GM06990 (cell line): ENCODE measurements at places on chromosomes 7 and 10.

- no peak for DNase-seq
These were observed 140.6 kb downstream of the NRP1 start for GRCh38 chr10:33193701-33194521.

DNA sequence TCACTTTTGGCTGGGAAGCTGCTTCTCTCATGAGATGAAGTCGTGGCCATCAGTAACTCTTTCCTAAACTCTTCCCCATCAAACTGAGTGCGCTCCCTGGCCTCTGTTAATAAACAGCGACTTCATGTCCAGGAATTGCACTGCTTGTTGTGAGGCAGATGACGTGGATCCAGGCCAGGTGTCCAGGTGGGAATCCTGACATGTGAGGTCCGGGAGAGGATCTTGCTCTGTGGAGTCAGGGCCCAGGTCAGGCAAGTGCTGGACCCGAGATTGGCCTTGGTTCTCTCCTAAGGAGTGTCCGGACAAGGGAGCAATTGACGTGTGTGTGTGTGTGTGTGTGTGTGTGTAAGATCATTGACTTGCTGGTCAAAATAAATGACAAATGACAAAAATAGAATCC is 362.7 kb downstream of the GLRX3 start:
- DNase-seq: no peak

DNA sequence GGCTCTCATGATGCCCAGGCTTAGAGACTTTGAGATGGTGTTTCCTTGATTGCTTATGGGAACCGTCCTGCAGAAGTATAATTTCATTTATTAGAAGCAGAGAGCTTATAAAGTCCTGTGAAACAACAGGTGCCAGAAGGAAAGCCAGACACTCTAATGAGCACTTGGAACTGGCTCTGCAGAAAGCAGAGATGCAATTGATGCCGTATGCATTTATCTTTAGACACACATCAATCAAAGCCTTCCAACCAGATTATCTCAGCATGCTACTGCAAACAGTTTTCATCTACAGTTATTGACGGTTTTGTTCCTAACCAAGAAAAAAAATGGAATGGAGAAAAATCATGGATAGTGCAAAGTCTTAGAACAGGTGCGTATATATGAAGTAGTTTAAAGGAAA is 371.7 kb upstream of the PRKCQ start:
- no peak for DNase-seq

- DNase-seq: no peak
These were observed 121.7 kb downstream of the C7orf25 start for GRCh38 chr7:42790196-42790595.

GRCh38 chr10:14625192-14625631 is 149.5 kb downstream of the FAM107B start:
- no peak for DNase-seq

DNA sequence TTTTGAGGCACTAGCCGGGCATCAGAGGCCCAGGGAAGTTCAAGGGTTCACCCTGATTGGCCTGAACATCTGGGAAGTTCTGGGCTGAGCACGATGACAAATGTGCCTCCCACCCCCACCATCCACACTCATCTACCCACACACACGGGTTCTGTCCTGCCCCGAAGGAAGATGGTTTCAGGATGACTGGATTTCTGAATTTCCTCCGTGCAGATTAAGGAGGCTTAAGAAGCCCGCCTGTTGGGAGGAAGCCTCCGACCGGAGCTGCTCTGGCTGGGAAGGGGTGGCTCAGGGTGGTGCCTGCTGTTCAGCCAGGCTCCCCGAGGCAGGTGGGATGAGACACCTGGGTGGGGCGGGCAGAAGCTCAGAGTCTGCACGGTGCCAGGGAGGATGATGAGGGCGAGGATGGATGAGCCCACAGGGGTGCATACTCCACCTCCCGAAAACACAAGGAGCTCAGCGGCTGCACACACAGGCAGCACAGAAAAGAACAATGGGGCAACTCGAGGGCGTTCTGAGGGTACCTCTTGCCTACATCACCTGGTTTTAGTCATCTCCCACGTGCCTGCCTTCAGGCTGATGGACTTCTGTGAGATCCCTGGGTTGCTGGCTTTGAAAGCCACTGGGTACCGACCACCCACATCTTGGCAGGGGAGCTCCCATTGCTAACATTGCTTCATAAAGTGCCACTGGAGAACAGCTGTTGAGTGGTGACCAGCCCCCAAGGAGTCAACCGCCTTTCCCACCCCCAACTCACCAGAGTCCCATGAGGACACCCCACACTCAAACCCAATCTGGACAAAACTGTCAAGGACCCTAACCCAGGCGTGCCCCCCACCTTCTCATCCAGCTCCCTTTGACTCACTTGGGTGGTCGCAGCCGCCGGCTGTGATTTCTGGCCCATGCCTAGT is 41.2 kb downstream of the CALML3 start:
- no peak for DNase-seq

DNA sequence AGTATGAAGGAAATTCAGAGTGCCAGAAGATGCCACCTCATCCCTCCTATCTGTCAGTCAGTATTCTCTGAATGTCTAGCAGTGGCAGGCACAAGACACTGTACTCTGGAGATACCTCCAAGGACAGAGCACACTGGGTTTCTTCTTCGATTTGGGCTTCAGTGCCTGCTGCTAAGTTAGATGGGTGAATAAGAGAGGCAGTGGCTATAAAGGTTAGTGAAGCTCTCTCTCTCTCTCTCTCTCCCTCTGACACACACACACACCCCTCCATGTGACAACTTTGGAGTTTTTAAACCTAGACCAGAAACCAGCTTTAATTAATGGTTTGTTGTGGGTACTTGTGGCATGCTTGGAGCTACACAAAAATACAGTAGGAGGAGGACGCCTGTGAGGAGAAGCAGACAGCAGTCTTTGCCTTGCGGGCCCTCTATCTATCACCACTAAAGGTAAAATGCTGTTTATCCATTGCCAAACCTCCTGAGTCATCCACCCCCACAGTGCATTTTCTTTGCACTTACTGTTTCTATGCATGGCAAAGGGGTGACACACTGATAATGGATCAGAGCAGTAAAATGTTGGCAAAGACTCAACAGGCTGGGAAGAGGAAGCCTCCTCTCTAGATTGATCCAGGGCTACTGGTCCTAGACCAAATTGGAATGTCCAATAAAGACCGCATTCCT is 102.5 kb downstream of the TRIL start:
- no peak for DNase-seq

DNA sequence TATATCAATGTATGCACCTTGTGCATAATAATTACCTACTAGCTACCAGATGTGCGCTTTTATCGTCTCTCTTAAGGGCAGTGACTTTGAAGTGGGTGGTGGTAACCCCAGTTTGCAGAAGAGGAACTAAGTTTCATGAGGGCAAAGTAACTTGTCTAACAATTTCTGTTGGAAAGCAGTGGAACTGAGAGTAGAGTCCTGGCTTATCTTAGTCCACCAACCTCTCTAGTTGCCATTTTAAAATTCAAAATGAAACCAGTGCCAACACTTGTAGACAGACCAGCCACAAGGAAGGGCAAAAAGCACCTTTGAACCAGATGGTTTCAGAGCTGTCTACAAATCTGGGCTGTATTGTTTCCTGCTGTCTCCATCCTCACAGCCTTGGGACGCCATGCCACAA is 32.0 kb upstream of the RBM20 start:
- DNase-seq: peak; percentile 51

- no peak for DNase-seq
These were observed 127.2 kb upstream of the RSU1 start for GRCh38 chr10:16944402-16944801.

DNA sequence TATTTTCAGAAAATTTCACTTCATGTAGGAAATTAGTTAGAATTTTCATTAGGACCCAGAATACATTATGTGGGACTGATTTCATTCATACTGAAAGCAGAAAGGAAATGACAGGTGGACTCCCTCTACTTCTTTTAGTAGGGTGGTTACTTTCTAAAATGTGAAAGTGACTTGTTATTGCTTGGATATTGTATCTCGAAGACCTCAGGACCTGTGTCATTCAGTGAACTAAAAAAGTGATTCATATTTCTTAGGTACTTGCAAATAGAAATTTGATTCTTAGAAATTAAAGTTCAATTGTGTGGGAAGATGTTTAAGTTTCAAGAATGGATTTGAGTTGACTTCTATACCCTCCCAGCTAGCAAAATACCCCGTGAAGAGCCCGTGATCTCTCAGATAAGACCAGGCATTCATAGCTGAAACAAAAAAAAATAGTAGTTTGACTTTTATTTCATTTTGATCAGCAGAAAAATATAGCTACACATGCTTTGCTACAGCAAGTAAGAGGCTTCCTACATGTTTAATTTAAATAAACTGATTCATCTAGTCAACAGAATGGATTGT is 1037.1 kb downstream of the GATA3 start:
- DNase-seq: no peak

GRCh38 chr7:32516551-32517100 is 21.3 kb downstream of the AVL9 start:
- no peak for DNase-seq
